ENCODE measurements at places on chromosomes 7 and 10. TPM values are rescaled to one million over a fixed set of nuclear protein-coding genes. Genes with fewer than 3 reads are reported as not detected.

DNA sequence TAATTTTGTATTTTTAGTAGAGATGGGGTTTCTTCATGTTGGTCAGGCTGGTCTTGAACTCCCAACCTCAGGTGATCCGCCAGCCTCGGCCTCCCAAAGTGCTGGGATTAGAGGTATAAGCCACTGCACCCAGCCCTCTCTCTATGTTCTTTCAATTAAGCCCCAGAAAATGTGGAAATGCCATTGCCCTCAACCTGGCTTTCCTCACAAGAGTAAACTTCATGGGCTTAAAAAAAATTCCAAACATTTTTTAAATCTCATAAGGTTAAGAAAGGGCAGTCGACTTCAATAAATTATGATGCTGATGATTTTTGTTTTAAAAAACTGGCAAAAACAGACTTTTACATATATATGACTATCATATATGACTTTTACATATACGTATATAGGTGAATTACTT is 107.6 kb downstream of the TES start:
- DNase-seq, result no peak

DNA sequence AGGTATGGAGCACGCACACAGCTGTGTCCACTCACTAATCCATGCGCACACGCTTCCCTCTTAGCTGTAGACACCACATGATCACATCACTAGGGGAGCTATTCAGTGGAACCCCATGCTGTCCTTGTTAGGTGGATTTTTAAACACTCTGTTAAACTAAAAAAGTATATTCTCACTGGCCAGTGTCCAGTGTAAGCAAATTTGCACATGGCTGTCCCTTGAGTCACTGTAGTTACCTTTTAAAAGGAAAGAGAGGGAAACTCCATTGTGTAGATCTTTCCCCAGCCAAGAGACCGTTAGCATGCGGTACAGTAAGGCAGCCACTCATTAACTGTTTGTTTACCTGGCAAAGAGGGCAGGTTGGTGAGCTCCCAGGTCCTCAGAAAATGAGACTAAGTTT is 81.6 kb upstream of the INSYN2A start:
- DNase-seq, result no peak

DNA sequence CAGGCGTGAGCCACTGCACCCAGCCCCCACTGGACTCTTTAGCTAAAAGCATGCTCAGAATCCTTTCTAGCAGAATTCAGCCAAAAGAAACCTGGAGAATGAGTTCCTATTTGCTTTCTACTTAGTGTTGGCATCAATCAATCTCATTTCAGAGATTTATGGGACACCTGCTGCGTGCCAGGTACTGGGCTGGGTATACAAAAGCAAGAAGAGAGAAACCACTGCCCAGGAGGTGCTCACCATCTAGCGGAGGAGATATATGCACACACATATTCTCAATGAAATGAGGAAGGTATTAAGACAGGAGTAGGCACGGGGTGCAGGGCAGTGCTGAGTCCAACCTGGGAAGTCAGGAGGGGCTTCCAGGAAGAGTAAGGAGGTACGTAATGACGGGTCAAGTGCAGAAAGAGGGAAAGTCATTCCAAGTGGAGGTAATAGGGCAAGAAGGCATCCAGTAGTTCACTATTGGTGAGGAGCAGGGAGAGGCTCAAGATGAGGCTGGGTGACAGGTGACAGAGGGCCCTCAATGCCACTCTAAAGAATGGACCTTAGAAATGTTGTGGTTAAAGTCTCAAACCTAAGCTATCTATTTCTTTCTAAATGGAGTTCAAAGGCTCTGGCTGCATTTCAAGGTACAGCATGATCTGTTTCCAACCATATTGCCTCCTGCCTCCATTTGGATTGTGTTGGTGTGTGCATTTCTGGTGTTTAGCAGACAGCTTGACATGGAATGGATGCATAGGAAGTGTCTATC is 22.1 kb downstream of the ABLIM1 start:
- no peak for DNase-seq

GRCh38 chr10:91552274-91553095 is 80.4 kb downstream of the PPP1R3C start:
- DNase-seq, result no peak

DNA sequence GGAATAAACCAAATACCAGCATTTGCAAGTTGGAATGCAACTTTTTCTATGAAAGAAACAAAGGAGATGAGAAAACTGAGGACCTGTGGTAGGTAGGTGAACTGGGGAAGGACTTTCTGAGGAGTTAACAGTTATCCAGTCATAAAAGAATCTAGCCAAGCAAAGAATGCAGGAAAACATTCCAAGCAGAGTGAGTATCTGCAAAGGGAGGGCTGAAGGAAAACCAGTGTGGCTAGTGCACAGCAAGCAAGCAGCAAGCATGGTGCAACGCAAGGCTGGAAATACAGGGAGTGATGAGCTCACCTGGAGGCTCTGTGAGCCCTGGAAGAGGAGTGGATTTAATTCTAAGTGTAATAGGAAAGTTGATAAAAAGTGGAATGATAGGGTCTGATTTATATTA is 44.0 kb downstream of the RTKN2 start:
- DNase-seq, result no peak

DNA sequence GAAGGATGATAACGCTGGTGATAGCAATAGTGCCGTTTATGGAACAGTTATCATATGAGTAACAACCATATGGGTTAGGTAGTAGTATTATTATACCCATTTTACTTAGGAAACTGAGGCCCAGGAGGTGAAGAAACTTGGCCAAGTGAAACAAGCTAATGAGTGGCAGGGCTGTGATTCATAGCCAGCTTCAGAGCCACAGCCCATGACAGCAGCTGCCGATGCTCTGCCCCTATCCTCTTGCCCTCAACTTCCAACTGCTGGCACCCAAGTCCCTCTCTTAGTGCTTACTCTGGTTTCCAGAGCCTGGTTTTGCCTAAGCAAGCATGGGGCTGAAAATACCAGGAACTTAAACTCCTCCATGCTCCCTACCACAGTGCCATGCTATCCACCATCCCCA is 12.3 kb downstream of the SH3PXD2A start:
- DNase-seq, result no peak

DNA sequence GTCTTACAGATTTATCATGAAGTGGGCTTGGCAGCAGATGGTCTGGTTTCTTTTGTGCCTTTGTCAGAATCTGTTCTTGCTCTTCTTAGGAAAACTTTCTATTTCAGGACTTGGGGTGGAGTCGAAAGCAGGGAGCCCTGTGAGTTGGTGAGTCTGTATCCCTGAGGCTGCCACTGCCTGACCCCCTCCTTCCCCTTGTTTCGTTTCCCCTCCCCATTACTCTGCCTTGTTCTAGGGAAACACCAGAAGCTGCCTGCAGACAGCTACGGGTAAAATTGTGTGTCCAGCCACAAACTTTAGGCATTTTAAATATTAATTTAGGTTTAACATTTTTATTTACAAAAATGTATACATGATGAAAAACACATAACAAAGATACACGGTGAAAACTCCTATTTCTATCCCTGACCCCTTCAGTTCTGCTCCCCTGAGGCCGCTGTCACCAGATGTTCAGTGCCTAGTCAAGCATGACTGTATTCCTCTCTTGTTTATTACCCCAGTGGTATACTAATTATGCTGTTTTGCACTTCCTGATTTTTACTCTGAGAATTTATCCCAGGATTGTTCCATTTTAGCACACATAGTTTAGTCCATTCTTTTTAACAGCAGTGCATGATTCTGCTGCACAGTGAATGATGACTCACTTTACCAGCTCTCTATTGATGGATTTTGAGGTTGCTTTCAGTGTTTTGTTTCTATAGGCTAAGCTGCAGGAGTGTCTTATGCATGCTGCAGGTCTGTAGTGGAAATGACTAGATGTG is 9.1 kb downstream of the TSPAN14 start:
- no peak for DNase-seq

DNA sequence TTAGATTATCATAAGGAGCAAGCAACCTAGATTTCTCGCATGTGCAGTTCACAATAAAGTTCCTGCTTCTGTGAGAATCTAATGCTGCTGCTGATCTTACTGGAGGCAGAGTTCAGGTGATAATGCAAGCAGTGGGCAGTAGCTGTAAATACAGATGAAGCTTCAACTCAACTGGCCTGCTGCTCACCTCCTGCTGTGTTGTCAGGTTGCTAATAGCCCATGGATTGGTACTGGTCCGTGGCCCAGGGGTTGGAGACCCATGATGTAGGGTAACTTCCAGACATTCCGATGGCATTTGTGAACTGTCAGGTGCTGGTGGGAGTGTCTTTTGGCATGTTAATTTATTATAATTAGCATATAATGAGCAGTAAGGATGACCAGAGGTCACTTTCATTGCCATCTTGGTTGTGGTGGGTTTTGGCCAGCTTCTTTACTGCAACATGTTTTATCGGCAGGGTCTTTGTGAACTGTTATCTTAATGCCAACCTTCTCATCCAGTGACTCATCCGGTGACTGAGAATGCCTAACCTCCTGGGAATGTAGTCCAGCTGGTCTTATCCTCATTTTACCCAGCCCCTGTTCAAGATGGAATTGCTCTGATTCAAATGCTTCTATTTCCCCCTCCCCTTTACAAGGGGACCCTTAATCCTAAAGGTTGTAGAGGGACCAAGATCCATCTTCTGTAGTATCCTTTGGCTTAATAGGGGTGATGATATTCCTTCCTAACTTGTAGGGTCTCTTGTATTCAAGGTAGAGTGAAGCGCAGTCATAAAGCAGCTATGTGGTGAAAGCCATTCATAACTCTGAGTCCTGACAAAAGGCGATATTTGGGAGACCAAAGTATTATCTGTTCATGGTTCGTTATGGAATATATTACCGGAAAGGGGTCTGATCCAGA is 165.8 kb downstream of the CCSER2 start:
- DNase-seq, result no peak

GRCh38 chr7:16345979-16346958 is 75.1 kb downstream of the CRPPA start:
- no peak for DNase-seq

PIK3CG gene
- 3.1 TPM for total RNA-seq

SPDYE5 gene
- not detected for total RNA-seq

SLC18A2 gene
- 0.22 TPM for total RNA-seq

ZNF503 gene
- 15.9 TPM for total RNA-seq
